ENCODE measurements at places on chromosomes 3 and 15.

DNA sequence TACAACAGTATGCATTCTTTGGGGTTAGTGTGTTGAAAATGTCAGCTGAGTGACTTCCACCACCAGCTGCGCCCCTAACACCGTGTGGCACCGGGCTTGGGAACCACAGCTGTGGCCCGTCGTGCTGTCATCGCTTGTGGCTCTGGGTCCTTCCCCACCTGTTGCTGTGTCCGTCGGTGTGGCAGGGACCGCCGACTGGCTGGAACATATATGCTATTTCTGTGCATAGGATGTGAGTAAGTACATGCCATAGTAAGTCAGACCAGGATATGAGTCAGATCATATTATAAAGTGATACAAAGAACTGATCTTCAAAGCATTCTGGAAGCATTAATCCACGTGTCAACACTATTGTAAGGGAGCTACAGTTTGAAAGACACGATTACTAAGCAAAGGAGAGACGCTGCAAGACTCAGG lies 31.9 kb downstream of the EHD4 start:
- DNase-seq, result no peak

DNA sequence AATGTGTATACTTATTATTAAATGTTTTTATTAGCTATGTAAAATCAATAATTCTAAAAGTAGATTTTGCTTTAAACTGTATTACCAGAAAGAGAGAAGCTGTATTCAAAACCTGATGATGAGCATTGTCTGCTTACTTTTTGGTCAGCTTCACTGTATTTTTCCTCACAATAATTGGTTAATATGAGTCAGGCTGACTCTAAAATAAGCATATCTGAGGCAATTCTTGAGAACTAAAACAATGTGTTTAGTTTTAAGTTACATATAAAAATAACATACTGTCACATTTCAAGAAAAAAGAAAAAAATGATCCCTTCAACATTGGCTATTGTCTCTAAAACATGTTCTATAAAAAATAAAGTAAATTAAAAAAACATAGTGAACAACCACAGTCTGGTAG lies 66.1 kb downstream of the EPHA3 start:
- no peak for DNase-seq

- DNase-seq, result no peak
Observed at GRCh38 chr3:175200391-175201095, 341.4 kb downstream of the NAALADL2 start.

DNA sequence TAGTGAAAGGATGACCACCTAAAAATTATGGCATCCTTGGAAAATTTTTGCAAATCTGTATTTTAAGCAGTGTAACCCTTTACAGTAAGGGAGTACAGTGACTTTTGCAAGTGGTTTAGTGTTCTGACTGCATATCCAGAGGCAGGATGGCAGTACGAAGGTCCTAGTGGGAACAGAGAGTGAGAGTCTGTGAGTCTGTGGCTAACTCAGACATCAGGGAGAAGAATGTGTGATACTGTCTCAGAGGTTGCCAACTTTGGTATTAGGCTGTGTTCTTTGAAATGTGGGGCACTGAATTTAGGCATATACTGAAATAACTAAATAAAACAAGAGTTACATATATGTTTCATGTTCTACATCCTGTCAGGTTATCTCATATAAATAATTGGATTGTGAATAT lies 25.7 kb downstream of the PRKCI start:
- no peak for DNase-seq

- no peak for DNase-seq
Observed at GRCh38 chr3:45567730-45568172, 26.8 kb upstream of the LIMD1 start.

DNA sequence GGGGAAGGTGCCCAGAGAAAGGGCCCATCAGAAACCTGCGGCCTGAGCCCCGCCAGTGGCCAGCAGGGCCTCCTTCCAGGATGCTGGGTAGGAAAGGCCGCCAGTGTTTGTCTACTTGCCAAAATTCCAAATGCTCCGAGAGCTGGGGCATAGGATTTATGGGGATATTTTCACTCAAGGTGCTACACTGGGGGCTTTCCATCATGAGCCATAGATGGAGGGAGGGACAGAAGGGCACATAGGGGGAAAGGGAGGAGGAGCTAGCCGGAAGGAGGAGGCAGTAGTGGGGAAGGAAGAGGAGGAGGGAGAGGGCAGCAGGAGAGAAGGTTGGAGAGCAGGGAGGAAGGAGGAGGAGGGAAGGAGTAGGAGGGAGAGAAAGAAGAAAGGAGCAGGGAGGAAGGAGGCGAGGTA lies 494.7 kb upstream of the PROK2 start:
- DNase-seq, result no peak

DNA sequence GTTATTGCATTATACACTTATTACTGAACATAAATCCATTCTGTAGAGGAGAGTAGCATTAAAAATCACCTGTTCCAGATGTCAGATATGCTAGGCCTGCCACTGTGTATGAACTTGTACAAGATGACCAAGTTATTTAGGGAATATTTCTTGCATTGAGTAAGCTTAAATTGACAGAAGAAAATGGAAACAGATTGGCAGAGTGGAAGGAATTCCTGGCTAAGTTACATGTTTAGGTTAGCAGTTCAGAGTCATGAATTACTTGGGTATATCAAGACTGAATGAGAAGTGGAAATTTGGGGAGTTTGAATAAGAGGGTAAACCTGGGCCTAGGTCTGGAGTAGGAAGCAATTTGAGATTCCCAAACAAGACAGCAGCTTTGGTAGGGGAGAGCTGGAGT lies 44.6 kb downstream of the ARHGAP31 start:
- no peak for DNase-seq

- DNase-seq, result no peak
Observed at GRCh38 chr3:106635271-106635670, 742.0 kb upstream of the CCDC54 start.

- no peak for DNase-seq
Observed at GRCh38 chr15:79341396-79341795, 30.5 kb downstream of the TMED3 start.

DNA sequence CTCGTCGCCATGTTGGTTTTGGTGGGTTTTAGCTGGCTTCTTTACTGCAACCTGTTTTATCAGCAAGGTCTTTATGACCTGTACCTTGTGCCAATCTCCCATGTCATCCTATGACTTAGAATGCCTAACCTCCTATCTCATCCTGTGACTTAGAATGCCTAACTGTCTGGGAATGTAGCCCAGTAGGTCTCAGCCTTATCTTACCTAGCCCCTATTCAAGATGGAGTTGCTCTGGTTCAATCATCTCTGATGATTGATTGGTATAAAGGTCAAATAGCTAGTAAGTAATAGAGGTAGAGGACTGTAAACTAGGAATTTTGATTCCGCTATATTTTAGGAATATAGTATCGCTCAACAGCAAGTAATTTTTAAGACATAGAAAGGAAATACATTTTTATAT lies 1.3 kb upstream of the ACKR2 start:
- no peak for DNase-seq

DNA sequence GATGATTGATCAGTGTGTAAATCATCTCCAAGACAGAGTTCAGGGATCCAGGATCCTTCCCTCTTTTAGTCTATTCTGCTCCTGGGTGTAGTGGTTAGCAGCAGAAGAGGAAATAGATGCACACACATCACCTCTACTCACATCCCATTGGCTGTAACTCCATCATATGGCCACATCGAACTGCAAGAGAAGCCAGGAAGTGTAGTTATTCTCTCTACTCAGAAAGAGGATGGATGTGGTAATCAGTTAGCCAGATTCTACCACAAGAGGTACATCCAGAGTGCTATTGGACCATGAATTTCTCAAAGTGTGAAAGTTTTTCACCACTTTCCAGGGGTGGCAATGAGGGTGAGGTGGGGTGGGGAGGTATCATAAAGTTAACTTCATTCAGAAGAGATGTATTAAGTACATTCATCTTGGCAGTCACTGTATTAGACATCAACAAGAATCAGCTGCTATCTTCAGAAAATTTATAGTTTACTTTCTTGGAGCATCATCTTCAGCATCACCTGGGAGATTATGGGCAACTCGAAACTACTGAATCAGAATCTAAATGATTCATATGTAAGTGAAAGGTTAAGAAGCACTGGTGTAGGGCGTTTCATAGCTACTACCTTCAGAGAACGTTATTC lies 60.6 kb upstream of the GAP43 start:
- no peak for DNase-seq

DNA sequence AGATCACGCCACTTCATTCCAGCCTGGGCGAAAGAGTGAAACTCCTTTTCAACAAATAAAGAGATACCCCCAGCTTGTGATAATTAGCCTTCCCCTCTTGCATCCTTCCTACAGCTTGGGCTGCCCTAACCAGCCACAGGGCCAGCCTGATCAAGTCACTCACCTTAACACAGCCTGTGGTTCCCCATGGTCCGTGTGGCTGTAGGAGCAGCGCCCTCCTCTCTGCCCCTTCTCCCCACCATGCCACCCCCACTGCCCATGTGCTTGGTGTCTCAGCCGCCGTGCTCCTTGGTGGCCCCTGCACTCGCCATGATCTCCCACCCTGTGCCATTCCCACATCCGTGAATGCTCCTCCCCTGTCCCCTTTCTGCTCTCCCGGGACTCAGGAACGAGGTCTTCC lies 13.2 kb upstream of the RPP14 start:
- DNase-seq, result no peak

DNA sequence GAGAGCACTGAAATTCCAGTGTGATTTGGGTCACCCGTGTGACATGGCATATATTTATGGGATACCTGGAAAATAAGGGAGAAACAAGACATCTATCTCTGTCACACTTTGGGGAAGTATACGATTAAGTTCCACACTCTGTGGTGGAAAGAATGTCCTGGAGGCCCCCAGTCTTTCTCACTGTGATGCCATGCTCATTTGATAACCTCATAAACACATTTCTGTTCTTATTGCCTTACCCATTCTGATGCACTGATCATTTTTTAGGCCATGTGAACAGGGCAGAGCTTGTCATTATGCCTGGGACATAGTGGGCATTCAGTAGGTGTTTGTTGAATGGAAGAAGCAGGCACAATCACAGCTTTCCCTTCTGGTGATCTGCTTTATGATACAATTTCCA lies 349.4 kb upstream of the TPRG1 start:
- no peak for DNase-seq

DNA sequence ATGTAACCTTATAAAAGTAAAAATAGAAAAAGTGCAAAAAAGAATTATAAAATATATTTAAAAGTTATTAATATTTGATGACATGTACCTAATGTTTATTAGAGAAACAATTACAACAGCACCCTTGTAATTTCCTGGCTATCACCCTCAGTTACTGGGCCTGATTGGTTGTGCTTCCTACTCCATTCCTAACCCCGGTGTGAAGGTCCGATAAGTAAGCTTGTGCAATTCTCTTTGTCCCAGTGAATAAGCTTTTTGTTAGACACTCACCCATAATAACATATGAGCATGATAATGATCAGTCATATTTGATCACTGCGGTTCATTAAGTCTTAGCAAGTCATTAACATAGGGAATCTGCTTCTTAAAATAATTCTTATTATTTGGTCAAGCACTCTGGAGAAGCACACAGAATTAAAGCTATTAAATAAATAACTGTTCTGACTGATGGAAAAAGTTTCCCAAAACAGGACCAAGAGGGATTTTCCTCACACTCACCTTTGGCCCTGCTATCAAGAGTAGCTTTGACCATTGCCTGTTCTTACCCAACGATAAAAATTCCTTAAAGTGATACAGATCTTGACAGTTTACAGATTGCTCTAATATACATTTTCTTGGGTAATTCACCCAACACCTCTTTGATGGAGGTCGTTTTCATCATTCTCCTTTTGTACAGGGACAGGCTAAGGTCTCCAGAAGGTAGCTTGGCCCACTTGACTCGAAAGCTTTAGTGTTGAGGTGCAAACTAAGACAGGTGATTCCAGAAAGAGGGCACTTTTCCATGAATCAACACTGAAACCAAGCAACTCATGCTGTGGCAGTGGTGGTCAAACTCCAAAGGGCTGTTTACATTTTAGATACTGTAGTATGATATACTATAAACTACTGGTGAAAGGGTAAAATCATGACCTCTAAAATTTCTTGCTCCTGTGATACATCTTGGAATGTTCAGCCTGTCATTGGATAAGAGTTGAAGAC lies 543.0 kb upstream of the KCNMB2 start:
- no peak for DNase-seq

DNA sequence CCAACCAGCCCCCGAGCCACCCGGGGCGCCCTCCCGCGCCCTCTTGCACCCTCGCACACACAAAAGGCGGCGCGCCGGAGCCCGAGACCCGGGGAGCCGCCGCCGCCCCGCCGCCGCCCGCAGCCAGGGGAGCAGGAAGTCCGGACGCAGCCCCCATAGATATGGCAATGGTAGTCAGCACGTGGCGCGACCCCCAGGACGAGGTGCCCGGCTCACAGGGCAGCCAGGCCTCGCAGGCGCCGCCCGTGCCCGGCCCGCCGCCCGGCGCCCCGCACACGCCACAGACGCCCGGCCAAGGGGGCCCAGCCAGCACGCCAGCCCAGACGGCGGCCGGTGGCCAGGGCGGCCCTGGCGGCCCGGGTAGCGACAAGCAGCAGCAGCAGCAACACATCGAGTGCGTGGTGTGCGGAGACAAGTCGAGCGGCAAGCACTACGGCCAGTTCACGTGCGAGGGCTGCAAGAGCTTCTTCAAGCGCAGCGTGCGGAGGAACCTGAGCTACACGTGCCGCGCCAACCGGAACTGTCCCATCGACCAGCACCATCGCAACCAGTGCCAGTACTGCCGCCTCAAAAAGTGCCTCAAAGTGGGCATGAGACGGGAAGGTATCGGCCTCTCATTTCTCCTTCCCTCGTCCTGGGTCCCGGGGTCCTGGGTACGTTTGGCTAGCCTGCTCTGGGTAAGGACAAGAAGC lies 1.6 kb downstream of the NR2F2 start:
- DNase-seq, result no peak

DNA sequence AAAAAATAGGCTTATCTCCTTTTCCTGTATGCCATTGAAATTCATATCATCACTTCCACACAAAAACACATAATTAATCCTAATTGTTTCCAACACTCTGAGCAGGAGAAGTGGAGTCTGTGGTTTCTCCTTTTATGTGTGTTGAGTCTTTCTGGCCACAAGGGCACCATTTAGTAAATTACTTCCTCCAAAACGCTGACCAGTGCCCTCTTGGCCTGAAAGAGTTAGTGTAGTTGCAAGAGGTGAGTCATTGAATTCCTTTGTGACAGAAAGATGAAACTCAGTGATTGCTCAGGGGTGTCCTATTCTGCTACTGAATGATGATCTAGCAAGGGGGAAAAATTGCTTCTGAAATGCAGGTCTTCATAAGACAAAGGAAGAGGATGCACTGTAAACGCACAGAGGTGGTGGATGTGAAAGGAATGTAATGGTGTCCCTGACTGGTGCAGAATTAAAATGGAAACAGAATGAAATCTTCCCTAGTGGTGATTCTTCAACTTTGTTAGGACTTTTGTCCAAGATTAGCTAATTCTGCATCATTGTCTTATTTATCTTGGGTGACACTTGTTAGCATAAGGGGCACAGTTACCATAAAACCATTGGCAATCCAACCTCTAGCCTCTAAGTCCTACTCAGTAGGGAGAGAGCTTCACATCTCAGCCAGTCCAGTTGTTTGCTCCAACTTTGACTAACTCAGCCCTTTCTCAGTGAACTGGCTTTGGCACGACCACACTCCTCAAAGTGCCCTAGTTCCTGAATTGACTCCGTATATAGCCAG lies 208.4 kb upstream of the NANOGP8 start:
- no peak for DNase-seq

- no peak for DNase-seq
Observed at GRCh38 chr3:120765830-120766493, 23.4 kb downstream of the GTF2E1 start.
